Activated CD4-positive, alpha-beta T cell treated with anti-CD3 and anti-CD28 coated beads, Interleukin-2, amount 50 U/mL, for 48 hours (primary cell): ENCODE measurements at places on chromosomes 13 and 19.

GRCh38 chr13:86922936-86923335, 748.2 kb upstream of the SLITRK5 start:
- DNase-seq, result no peak

GRCh38 chr13:49314344-49314882, 66.7 kb downstream of the CDADC1 start:
- DNase-seq, result no peak

GRCh38 chr13:42681326-42682100, 99.9 kb upstream of the FAM216B start:
- DNase-seq, result no peak

- DNase-seq, result no peak
These were observed 40.1 kb upstream of the KLF2 start for GRCh38 chr19:16284505-16284904.

DNA sequence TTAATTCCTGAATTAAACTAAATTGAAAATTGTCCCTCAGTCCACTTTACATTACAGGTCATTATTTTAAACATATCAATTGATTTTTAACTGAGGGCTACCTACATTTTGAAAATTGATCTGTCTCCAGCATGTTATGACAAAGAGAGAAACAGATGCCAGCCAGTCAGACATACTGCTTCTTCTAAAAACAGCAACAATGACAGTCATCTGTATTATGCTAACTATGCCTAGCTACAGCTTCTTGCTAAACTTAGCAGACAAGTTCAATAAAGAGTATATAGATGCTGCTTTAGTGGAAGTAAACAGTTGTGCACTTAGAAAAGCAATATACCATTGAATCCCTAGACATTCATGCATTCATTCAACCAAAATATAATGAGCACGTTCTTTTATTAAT, 48.6 kb upstream of the EEF1AKMT1 start:
- no peak for DNase-seq

DNA sequence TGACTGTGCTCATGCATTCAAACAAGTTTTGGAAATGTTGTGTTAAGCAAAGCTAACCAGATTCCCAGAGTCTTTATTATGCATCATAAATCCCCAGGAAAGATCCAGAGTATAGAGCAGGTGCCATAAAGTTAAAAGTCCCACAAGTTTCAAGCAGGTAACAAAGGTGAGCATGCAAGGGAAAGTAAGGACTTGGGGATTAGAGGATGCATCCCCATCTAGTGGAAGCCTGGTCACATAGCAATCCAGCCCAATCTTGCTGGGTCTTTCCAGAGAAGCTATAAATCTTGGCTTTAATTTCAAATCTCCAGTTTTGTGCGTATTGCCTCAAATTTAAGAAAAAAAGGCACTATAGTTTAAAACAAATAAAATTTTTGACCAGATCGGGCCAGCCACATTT, 72.7 kb downstream of the ZNF254 start:
- DNase-seq, result no peak

DNA sequence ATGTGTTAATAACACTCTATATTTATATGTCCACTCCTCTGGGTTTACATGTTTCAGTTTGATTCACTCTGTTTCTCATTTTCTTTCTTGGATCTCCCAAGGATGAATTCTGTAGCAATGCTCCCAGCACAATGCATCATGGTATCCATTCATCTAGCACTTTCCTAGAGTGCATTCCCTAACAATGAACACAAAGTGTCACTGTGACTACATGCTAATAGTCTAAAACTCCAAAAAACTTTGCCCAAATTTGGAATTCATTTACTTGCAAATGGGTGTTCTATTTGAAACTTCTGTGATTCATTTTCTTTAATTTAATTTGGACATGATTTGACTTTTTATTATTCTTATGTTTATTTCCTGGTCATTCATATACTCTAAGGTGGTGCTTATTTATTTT, 286.3 kb downstream of the POU4F1 start:
- DNase-seq, result no peak

GRCh38 chr19:34666200-34666957, 10.6 kb downstream of the SCGB2B2 start:
- DNase-seq, result no peak
